ENCODE measurements at places on chromosomes 2 and 18. TPM values are rescaled to one million over a fixed set of nuclear protein-coding genes. Genes with fewer than 3 reads are reported as not detected.

The MAL gene
- 8.4 TPM for total RNA-seq

The PLEK gene
- 4.3 TPM for total RNA-seq

The GPR75 gene
- 2.2 TPM for total RNA-seq

The OTX1 gene
- total RNA-seq, result not detected

The CCBE1 gene
- 1.1 TPM for total RNA-seq

The COL4A4 gene
- total RNA-seq, result 15.6 TPM

The ASB18 gene
- 5.3 TPM for total RNA-seq

The PJVK gene
- total RNA-seq, result 2.4 TPM

The TOGARAM2 gene
- total RNA-seq, result 28.0 TPM

The MRPS9 gene
- 53.6 TPM for total RNA-seq

The TNFAIP6 gene
- 1.1 TPM for total RNA-seq

The TMEM237 gene
- 17.9 TPM for total RNA-seq

The STAT1 gene
- total RNA-seq, result 45.9 TPM

The MARCO gene
- total RNA-seq, result 37.3 TPM

The FBLN7 gene
- total RNA-seq, result 1.9 TPM

All from right cardiac atrium (tissue), 5 donors.